ENCODE measurements at places on chromosomes 2 and 18.

DNA sequence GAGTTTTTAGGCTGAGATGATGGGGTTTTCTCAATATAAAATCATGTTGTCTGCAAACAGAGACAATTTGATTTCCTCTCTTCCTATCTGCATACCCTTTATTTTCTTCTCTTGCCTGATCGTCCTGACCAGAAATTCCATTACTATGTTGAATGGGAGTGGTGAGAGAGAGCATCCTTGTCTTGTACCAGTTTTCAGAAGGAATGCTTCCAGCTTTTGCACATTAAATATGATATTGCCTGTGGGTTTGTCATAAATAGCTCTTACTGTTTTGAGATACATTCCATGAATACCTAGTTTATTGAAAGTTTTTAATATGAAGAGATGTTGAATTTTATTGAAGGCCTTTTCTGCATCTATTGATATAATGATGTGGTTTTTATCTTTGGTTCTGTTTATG is 181.8 kb downstream of the GBX2 start:
- DNase-seq, result no peak

GRCh38 chr2:107078584-107078983 is 192.6 kb upstream of the ST6GAL2 start:
- DNase-seq, result no peak

DNA sequence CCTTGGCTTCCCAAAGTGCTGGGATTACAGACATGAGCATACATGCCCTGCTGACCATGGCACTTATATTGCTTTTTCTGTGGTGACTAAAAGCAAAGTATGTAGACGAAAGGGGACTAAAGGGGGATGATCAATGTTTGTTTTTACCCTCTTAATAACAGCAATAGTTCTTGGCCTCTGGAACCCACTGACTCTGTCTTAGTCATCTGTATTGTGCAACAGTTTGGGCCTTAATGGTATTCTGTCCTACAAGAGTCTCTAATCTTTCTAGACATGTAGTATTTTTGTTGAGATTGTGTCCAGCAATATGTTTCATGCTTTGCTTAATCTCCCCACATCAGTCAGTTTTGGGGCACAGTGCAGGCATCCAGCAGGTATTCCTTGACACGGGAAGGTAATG is 359.9 kb upstream of the FANCL start:
- DNase-seq, result no peak

DNA sequence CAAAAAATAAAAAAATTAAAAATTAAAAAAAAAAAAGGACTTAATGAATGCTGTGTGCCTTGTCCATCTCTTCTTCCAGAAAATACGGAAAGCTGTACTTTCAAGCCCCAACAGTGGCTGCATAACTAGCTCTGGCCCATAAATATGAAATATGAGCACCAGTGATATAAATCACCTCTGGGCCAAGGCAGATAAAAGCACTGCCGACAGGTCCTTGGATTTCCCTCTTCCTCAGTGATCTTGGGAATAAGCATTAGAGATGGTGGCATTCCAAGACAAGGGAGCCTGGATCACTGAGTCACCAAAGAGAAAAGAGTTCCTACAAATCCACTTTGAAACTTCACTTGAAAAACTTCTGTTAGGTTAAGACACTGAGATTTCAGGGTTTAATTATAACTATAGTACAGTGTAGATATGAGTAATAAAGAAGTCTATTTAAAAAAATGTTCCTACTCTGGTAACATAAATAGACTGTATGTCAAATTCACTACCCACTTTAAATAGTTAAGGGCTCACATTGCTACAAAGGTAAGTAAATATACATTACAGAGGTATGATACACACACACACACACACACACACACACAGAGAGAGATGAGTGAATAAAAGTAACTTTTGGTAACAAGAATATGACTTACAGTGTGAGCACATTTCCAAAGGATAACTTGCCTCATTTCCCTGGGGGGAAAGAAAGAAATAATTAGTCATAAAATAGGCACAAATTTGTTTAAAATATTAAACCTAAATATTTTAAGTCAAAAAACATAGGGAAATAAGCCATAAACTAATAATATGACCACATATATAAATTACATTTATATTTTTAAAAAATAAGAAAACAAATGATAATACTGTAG is 35.6 kb downstream of the PPP3R1 start:
- no peak for DNase-seq

GRCh38 chr18:23550898-23551297 is 35.4 kb downstream of the NPC1 start:
- DNase-seq, result no peak

DNA sequence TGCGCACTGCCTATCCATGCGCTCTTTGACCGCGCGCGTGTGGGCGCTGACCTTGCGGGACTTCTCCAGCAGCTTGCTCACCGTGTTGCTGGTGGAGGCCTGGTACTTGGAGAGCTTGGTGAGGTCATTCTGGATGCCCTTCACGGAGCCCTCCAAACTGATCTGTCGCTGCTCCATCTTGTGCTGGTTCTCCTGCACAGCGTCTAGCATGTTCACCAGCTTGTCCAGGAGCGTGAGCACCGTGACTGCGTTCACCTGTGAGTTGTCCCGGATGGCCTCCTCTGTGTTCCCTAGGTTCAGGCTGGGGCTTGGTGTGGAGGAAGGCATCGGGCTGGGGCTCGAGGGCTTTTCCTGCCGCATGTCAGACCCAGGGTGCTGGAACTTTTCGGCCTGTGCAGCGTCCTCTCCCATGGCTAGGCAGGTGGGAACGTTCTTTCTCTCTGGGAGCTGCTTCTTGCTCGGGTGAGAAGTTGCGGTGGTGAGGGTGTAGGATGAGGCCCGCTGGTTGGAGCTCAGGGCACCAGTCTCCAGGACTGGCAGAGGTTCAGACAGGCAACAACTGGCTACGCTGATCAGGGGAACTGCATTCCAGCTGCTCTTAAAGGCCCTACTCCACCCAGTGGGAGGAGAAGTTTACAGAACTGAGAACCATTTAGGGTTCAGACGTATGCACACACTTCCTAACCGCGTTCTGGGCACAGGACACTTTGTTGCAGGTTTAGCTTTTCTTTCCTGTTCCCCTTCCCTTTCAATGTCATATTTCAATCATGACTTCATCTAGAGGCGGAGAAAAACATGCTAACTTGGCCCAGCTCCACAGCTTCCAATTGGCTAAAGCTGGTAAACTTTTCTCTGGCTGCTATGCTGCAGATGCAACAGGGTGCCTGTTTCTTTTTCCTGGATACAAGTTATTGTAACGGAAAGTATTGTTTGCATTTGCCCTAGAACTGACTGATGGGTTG is at the start of gene CAVIN2:
Gene CAVIN2, minus strand, starts transcription at position 574 of the 962 bp plus-strand sequence. Its CDS starts 163 bp downstream, at position 411.
- DNase-seq, result no peak

DNA sequence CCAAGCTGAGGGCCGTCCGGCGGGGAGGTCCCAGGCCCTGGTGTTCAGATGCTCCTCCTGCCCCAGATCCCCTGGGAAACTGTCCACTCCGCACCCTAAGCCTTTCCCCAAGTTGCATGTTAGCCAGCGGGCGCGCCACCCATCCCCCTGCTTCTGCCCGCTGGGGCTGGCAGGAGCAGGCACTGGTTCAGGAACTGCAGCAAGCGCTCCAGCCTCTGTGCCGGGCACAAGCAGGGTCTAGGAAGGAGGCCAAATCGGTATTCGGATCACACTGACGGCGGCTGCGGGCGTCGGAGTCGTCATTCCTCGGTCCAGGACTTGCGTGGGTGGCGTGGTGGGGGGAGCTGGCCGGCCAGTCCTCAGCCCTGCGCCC is 53.7 kb downstream of the FAM168B start:
- no peak for DNase-seq

DNA sequence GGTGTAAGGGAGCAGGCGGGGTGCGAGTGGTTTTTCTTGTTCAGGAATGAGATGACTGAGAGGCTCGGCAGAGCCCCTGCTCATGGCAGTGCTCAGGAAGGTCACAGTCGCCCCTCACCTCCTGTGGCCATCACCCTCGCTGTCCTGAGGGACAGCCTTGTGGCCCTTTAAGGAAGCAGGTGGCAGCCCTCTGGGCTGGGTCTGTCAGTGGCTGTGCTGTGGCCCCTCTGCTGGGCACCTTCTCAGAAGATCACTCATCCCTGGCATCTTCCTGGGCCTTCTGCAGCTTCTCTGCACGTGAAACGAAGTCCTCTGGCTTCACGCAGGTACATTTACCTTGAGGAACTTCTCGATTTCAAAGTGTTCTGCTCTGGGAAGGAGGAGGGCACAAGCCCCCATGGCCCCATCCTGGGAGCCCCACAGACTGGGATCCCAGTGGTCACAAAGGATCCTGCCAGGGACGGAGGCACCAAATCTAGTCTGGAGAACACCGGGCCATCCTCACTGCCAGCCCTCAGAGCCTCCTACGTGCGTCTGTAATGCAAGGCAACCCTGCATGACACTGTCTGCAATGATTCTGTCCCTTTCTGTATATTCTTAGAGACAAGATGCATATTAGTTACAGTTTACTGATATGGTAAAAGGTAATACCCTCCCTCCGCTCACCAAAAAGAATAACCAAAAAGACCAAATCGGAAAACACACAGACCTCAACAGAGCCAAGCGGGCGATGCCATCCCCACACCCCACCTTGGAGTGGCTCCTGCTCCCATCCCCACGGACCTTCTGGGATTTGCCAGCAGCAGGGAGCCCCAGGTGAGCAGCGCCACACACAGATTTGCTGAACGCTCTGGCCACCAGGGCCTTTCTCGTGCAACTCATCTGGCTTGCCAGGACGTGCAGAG is 25.9 kb upstream of the FAHD2A start:
- DNase-seq, result no peak

GRCh38 chr2:64605991-64606478 is 47.7 kb downstream of the SERTAD2 start:
- no peak for DNase-seq

DNA sequence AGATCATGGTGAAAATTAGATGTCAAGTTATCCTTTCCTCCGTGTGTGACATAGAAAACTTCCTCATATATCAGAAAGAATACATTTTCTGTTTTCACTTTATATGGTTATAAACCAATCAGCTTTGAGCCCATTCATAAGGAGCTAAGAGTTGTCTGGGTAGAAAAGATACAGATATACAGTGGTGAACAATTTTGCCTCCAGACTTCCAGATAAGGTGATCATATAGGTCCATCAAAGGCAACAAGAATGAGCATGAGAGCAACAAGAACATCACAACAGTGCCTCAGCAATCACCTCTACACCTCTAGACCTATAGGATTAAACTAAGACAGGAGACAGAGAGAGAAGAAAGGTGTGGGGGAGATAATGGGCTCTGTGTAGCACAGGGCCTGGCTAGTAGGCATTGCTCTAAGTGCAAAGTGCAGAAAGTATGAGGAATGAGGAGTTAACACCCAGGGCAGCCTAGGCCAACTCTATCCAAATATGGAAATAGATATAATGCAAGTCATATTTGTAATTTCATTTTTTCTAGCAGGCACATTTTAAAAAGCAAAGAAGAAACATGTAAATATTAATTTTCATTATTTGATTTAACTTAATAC is 8.3 kb downstream of the TNP1 start:
- DNase-seq, result no peak

GRCh38 chr2:217307023-217307422 is 447.2 kb upstream of the TNP1 start:
- DNase-seq, result no peak

- no peak for DNase-seq
Observed at GRCh38 chr2:113018509-113018908, 13.2 kb downstream of the IL36A start.

- DNase-seq, result no peak
Observed at GRCh38 chr2:118554616-118555015, 292.8 kb downstream of the EN1 start.

DNA sequence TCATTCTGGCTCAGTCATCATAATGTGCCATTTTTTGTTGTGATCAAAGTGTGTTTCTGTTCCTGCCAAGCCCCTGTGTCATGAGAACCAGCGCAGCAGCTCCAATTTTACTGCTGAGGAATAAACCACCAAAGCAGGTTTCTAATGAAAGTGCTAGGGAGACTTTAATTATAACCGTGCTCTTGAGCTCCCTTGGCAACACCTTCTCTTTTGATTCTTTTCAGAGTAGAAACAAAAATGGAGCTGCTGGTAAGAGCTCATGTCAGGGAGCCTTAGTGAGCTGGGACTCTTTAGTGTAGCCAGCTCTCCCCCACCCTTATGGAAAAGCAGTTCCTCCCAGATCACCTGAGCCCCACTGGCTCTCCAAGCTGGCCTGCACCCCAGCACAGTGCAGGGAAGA is 74.3 kb downstream of the LYPD1 start:
- no peak for DNase-seq

DNA sequence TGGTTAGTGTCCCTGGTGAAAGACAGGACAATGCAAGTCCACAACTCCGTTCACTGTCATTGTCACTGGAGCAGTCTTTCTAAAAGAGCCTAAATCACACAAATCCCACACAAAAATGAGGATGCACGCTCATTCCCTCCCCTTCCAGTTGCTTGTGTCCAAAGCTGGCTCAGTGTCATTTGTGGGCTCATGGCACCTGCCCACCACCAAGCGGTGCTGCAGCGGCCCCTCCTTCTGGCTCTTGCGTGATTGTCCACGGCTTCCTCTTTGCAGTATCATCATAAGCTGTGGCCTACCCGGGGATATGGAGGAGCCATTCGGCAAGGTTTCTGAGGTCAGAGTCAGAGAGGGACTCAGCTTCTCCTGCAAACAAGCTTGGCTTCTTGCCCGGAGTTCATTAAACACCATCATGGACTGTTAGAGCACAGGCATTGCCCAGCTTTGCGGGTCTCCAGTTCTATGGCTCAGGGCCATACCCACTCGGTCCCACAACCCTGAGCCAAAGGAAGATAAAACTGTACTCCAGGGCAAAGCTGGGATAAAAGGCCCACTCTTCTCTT is 179.4 kb upstream of the AGAP1 start:
- DNase-seq, result no peak

- no peak for DNase-seq
Observed at GRCh38 chr2:226247289-226248275, 552.0 kb downstream of the IRS1 start.

- no peak for DNase-seq
Observed at GRCh38 chr2:159459279-159459678, 157.1 kb downstream of the BAZ2B start.

- no peak for DNase-seq
Observed at GRCh38 chr18:28855524-28855923, 678.6 kb upstream of the CDH2 start.

DNA sequence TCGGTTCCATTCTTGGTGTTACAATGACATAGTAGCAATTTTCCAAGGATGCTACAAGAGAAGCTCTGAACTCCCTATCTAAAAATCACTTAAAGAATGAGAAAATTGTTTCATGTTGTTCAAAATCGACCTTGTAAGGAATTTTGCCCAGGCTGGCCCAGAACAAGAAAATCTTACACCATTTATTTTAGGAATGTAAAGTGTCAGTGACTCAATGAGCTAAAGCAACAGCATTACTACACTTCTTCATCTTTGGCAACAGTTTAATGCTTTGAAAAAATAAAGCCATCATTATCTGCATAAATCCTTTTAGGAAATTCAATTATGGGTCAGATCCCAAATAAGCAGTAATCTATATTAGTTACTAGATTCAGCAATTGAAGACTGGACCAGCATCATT is 38.6 kb downstream of the SLC25A12 start:
- no peak for DNase-seq
